ENCODE measurements at places on chromosomes 11 and 22.
A peak's percentile ranks its signal among the peaks of the same experiment; 100 is the strongest.

DNA sequence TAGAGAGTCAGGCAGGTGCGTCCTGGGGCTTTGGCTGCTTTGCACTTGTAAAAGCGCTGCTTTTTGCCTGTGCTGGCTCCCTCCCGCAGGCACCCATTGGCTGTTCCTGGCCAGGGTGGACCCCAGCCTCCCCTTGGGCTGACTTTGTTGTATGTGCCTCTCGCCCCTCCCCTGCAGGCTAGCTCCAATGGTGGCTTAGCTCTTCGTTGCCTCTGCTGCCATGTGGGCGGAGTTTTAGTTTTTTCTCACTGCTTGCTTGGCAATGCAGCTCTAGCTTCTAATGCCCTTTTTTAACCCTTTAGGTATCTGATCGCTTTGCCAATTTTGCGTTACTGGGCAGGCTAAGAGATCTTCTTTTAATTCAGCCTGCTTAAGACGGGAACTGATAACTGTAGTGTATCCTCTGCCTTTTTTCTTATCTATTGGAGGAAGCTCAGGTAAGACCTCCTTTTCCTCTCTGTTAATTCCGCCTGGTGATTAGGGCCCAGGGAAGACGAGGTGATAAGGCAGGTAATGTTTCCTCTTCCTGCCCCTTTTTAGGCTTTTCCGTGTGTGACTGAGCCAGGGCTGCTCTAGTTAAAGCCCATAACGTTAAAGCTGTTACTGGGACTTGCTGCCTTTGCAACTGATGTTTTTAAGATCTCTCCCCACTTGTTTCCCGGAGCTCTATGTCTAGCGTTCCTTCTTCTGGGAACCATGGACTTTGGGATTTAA, 11.7 kb upstream of the GLYATL1 start:
- peak; percentile 11 for DNase-seq

DNA sequence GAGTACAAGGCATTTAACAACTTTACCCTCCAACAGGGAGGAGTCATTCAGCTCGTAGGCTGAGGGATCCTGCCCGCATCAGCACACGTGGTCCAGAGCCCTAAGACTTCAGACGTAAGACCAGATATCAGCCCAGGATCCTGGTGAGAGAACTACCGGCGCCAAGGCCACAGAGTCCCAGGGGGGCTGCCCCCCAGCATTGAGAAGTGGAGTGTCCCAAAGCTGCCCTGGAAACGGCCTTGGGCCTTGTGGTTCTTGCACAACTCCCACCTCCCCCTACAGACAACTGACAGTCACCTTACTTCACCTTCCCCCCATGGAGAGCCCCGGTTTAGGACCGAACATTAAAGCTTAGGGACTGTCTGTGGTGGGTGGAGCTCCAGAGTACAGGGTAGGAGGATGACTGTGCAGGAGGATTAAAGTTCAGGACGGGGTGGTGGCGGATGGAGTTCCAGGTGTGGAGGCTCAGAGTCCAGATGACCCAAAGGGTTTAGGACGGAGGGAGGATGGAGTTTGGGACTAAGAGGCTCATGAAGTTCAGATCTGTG, 1.0 kb downstream of the C11orf91 start:
- no peak for DNase-seq

DNA sequence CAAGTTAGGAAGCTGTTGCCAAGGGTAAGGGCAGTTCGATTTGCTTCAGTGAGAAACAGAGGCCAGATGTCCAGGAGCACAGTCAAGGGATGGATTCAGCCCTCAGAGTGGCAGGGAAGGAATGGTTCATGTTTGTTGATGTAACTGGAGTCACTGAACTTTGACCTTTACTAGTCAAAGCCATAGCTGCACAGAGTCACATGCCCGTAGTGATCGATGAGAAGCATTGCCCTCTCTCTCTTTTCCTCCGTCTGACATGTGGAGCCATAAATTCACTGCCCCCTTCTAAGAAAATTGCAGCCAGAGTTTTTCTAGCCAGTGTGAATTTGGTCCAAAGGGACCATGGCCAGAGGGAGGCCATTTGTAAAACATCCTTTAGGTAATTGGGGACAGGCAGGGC, 124.1 kb upstream of the MTNR1B start:
- no peak for DNase-seq

DNA sequence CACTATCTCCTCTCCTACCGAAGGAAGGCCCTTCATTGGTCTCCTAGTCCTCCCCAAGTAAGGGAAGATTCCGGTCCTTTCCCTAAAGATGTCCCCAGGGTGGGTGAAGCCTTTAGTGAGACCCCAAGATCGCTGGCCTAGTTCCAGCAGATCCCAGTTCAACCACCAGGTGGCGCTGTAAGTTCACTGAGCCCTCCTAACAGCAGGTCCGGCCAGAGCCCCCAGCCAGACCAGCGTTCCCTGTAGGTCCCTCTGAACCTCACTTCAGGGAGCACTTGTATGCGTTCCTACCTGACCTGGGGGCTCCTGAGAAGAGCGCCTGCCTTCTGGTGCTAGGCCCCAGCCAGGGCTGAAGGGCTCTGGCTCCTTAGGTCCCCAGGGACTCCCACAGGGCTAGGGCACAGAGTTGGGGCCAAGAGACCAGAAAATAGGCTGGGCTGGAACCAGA, 38.1 kb downstream of the LMO1 start:
- DNase-seq: peak; percentile 54

DNA sequence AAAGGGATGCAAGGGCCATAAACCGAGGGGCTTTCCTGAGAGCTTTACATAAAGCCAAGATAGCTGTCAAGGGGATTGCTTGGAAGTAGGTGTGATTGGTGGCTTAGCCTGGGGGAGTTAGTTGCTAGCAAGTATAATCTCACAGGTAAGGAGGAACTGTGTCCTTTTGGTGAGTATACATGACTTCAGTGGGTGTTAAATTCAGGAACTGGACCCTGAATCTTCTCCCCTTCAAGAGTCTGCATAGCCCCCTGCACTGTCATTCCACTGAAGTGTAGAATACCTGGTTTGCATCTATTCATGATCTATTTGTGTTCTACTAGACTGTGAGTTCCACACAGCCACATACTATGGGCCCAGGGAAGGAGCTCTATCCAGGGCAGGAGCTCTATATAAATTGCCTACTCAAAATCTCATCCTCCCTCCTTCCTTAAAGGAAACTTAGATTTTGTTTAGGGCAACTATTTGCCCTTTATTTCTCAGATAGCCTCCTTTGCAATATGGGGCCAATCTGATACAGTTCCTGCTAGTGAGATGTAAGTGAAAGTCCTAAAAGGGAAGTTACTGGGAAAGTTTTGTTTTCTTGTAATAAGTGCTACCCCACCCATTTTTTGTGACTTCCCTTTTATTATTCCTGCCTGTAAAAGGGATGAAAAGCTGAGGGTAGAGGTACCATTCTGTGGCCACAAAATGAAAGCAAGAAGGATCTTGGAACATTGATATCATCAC, 120.5 kb downstream of the PGR start:
- DNase-seq: no peak

- DNase-seq: no peak
Measured at GRCh38 chr11:31415435-31415834, 45.8 kb downstream of the DNAJC24 start.

GRCh38 chr11:124877910-124878758, 12.9 kb downstream of the ROBO3 start:
- DNase-seq: no peak

DNA sequence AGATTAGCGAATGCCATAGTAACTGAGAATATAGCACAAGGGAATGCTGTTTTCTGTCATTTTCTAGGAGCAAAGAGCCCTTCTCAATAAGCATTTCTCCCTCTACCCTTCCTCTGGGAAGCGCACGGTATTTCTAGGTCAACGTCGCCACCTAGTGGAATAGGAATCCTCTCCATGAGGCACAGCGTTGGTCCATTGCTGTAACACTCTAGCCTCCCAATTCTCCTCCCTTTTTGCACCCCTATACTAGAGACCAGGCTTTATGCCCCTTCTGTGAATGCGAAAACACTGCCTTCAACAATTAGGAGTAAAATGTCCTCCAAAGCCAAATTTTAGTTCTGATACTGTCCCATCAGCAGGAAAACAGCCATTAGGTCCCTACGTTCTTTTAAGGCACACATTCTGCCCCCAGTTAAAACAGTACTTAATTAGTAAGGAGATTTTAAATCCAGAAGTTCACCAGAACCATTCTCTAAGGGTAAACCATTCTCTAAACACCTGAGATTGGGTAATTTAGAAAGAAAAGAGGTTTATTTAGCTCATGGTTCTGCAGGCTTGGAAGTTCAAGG, 12.8 kb upstream of the HYLS1 start:
- no peak for DNase-seq

GRCh38 chr11:47506373-47506772, 46.6 kb downstream of the CELF1 start:
- no peak for DNase-seq

- no peak for DNase-seq
Measured at GRCh38 chr11:116939499-116939898, 102.1 kb upstream of the APOA1 start.

- no peak for DNase-seq
Measured at GRCh38 chr11:35347173-35347878, 72.0 kb downstream of the SLC1A2 start.

DNA sequence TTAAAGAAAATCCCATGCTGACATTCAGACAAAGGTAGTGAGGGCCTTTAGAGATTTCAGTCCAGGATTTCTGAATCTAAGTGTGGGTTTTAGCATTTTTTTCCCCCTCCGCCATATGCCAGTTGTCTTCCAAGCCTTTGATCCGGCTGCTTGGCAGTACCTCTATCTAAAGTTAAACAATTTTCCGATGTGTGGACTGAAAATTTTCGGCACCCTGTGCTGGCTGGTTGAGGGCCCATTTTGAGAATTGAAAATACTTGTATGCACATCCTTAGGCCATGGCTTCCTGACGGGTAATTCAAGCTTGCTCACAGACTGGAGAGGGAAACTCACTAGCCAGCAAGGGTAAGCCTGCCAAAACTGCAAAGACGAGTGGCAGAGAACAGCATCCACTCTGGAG, 131.9 kb upstream of the NARS2 start:
- no peak for DNase-seq

- no peak for DNase-seq
Measured at GRCh38 chr11:75770102-75770501, 1.5 kb downstream of the DGAT2 start.

DNA sequence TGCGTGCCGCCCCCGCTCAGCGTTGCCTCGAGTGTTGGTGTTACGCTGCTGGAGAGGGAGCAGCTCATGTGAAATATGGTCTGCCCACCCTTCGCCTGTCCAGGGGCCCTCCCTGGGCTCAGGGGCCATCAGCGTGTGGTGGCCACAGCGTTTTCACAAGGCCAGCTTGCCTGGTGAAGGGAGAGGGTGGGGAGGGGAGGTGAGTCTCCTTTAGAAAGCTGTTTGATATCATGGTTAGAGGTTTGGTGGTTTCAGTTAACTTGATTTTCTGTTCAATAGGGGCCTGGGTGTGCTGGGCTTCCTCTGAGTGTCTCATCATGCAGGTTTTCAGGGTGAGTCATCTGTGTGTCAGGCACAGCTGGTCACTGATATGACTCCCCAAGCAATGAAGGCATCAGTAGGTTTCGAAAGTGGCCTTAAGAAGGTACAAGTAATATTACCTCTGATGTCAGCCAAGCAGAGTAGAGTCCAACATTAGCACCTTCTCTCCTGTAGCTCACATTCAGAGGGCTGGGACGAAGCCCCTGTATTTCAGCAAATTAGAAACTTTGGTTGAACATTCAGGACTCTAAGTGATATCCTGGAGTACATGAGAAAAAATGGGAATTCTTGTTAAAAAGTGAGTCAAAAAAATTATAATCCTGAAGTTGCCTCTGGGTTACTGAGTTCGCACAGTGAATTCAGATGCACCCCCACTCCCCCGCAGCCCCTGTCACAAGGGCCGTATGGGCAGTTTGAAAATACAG, 172.5 kb downstream of the TBC1D22A start:
- no peak for DNase-seq

GRCh38 chr22:47195156-47195483, 432.7 kb downstream of the TBC1D22A start:
- DNase-seq: no peak

DNA sequence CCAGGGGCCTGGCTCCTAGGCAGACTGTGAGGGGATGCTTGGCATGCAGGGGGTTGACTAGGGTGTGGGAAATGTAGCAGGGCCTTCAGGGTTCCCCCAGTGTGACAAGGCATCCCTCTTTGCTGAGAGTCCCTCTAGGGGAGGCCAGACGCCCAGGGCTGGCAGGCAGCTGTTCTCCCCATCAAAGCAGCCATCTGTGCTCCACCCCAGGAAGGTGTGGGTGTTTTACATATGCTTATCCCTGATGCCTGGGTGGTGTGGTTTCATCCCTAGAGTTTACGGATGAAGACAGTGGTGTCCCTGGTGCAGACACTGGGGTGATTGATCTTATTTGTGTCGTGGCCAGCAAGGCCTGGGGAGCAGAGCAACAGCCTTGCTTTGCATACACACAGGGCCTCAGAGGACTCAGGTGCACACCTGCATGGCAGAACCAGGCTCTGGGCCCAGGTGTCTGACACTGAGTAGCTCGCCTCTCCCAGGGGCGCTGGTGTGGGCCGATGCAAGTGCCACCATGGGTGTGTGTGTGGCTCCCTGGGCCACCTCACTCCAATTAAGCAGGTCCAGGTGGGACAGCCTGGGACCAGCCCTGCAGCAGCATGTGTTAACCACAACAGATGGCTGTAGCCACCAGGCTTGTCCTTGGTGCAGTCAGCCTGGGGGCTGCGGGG, 74.2 kb downstream of the MED15 start:
- DNase-seq: no peak

DNA sequence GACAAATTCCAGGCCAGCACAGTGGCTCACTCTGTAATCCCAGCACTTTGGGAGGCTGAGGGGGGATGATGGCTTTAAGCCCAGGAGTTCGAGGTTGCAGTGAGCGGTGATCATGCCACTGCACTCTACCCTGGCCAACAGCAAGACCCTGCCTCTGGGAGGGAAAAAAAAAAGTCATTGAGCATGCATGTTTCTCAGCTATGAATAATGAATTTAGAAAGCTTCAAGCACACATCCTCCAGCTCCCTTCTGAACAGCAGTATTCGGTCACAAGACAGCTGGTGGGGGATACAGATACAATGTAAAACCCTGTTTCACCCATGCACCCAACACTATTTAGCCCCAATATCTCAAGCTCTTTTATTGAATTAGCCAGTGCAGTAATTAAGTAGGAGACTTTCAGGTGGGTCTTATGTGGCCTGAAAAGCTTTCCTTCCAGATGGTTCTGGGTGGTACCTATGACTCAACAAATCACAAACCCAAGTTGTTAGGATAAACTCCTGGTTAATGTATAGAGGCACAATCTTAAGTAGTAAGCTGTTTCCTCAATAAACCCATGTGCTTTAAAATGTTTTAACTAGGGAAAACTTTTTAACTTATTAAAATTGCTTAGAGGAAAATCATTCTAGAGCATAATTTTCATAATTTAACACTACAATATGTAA, 13.4 kb downstream of the PRDM10 start:
- no peak for DNase-seq

- no peak for DNase-seq
Measured at GRCh38 chr11:46916286-46917108, 1.9 kb downstream of the LRP4 start.

- DNase-seq: no peak
Measured at GRCh38 chr11:102590276-102591049, 34.7 kb downstream of the MMP20 start.
